ENCODE measurements at places on chromosomes 1 and 21.

DNA sequence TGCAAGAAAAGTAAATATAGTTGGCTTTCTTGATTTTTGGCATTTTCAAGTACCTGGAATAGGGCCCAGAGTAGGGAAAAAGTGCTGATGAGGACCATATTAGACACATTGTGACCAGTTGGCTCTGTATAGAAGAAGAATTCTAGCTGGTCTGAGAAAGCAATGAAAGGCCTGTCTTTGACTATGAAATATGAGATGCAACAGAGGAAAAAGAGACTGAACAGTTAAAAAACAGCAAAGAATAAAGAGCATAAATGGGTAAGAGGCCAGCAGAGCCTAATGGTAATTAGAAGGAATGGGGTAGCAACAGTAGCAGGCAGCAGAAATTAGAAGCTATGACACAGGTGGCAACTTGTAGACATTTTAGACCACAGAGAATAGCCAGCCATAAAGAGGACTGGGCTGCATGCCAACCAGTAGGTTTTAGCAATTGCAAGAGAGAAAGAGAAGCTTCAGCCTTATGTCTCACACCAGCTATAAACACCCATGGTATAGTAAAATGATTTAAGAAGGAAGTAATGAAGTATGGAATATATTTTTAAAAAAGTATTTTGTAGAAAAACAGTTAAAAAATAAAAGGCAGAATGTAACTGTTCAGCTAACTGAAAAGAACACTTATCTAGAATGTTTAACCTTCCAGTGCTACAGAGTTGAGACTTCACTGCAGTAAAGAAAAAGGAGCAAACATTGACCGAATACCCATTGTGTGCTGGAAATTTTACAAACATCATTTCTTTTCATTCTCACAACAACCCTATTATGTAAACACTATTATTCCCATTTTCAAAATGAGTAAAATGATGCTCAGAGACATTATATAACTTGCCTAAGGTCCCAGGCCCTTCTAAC, 114.1 kb downstream of the LHX4 start:
- peak; percentile 36 for DNase-seq

DNA sequence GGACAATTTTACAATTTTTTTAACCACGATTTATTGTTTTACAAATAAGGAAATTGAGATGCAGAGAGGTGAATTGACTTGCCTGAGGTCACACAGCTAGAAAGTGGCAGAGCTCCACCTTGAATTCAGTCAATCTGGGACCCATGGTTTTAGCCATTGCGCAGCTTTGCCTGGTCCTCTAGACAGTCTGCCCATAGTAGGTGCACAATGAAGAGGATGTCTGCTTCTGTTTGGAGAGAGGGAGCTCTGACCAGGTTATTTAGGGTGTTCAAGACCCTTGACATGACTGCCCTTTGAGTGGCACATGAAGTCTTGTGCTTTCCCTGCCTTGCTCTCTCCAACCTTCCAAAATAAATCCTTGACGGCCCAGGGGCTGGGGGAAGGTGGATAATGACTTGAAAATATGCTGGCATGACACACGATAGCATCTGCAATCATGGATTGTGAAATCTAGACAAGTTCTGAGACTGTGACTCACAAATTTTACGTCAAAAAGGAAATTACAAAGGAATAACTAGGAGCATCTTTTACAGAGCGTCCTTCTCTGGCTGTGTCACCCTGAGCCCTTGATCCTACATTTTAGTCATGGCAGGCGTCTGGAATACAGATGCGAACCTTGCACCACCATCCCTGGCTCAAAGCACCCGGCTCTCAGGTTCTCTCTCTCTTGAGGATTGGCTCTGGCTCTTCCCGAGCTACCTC, 26.2 kb upstream of the ID3 start:
- DNase-seq, result peak; percentile 98

- DNase-seq, result no peak
Observed at GRCh38 chr1:95953015-95953414, 719.0 kb downstream of the RWDD3 start.

GRCh38 chr1:164841702-164842465, 282.9 kb downstream of the PBX1 start:
- DNase-seq, result no peak

DNA sequence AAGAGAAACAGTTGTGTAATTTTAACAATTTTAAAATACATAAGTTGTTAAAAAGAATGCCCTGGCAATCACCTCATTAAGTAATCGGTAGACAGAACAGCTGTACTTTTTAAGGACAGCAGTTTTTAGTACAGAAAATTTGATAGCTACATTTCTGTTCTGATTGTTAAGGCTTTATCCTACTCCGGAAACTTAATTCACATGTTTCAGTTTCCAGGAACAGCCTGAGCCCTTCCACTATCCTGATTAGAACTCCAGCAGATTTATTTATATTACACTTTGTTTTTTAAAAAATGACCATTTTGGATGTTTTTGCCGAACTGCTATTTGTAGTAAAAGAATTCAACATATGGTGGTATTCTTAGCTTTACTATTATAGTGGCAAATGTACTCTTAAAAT, 8.7 kb downstream of the PRRC2C start:
- no peak for DNase-seq

DNA sequence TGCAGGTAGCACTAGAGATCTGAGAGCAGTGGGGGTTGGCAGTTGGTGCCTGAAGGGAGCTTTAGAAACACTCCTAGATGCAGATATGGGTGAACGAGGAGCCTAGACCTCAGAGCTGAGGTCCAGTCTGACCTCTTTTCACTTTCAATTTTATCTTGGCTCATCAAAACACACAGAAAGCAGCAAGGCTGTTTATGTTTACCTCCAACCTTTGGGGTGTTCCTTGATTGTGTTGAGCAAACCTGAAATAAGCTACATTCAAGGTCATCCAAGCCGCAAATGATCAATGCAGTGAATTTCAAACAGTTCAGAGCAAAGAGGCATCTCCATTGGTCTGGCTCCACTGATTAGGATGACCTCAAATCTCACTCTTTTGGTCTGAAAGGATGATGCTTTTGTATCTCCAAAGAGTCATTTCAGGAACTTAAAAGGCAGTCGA, 1.3 kb downstream of the LY9 start:
- no peak for DNase-seq

GRCh38 chr1:34928699-34929496, 552 bp downstream of the DLGAP3 start:
- DNase-seq, result no peak

GRCh38 chr1:157490467-157491165, 61.7 kb downstream of the FCRL5 start:
- peak; percentile 54 for DNase-seq

DNA sequence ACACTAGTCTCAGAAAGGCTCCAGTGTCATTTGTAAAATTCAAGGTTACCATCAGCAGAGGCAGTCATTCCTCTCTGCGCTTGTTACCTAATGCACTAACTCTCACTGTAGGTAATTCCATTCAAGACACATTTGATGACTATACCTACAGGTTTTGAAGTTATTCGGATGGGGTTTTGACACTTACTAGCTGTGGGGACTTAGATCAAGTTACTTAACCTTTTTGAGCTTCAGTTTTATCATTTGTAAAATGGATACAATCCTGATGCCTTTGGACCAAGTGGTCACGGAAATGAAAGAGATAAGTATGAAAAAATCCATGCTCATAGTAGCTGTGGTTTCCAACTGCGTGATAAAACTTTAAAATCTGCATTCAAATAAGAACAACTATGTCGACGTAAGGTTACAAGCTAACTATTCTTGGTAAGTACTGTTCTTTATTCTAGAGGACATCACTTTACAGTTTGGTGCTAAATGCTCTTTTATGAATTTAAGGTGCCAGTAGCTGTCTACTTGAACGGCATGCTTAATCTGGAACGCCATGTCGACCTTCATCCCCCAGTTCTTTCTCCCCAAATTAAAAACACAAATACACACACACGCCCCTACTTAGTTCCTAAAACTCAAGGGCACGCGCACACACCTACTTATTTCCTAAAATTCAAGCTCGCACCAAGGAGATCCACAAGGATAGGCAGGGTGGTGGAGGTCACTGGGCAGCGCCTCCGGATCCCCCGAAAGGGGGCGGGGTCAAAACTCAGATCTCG, 550 bp upstream of the NFYC start:
- DNase-seq, result no peak

- no peak for DNase-seq
Observed at GRCh38 chr1:63012339-63012738, 228.4 kb downstream of the ATG4C start.

- DNase-seq, result no peak
Observed at GRCh38 chr1:66243548-66244130, 290.3 kb upstream of the SGIP1 start.

DNA sequence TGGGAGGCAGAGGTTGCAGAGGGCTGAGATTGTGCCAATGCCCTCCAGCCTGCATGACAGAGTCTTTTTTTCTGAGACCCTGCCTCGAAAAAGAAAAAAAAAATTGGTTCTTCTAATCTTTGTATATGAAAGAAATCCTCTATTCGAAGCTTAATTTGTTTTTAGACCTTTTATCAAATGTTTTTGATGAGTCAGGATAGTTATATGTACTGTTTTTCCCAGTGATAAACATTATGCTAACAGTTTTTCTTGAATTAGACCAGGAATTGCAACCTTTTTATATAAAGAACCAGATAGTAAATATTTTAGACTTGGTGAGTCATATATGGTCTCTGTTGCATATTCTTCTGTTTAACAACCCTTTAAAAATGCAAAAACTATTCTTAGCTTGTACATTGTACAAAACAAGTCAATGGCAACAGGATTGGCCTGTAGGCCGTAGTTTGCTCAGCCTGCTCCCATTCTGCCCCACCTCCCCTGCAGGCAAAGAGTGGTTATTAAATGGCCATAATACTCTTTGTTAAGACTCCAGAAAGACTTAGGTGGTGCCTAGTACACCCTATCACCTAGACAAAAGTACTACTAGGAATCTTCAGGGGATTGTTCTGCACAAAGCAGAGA, 45.2 kb downstream of the LYST start:
- DNase-seq, result peak; percentile 91

DNA sequence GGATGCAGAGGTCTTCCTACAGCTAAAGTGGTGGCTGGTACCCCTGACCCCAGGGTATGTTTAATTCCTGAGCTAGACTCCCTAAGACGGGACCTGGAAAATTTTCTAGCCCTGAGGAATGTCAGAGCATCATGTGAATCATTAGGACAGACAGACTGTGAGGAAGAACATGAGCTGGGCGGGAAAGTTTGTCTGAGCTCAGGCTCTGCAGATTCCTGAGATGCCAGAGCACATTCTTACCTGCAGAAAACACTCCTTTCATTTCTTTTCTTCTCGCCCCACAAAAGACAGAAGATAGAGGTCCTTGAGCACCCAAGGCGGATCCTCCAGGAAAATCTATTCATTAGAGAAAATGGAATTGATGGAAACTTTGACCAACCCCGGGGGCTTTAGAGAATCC, 6.5 kb downstream of the CAPN2 start:
- no peak for DNase-seq

DNA sequence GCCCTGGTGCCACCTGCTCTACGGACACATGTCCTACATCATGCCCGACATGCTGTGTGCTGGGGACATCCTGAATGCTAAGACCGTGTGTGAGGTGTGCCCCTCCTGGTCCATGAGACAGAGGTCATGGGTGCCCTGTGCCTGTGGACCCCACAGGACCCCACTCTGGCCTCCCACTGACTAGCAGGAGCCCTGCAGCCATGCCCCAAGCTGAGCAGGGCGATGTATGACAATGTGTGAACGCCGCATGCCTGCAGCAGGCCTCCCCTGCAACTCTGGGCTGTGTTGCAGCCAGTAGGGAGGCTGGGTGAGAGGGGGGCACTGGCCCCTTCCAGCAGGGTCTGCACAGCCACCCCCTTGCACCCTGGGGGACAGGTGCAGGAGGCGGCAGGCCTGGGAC, 30.0 kb downstream of the PRSS38 start:
- no peak for DNase-seq

DNA sequence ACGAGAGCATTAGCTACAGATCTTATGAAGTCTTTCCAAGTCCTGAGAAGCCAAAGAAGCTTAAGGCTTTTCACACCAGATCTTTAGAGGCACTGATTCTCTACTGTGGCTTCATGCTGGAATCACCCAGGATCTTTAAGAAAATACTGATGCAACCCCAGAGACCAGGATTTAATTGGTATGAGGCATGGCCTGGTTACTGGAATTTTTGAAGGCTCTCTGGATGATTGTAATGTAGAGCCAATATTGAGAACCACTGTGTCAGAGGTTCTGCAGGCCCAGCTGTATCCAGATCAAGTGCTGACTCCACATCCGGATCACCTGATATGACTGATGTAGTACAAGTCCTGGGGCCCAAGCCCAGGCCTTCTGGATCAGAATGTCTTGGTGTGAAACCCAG, 105.7 kb downstream of the PLPPR5 start:
- DNase-seq, result peak; percentile 31

DNA sequence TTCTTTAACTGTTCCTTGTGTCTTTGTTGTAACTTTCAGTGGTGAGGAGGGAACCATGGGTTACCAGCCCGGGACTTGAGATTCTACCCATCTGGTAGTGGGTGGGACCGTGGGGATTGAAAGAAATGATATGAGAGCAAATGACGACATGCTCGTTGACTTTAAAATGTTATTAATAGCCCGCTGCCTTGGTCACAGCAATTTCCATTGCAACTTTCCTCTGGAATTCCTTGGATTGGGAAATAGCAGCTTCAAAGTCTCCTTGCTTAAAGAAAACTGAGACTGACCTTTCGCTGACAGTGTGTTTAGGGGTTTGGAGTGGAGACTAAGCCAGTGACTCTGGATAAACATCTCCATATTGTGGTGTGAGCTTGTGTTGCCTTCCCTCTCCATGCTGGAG, 44.2 kb upstream of the MARK1 start:
- no peak for DNase-seq

DNA sequence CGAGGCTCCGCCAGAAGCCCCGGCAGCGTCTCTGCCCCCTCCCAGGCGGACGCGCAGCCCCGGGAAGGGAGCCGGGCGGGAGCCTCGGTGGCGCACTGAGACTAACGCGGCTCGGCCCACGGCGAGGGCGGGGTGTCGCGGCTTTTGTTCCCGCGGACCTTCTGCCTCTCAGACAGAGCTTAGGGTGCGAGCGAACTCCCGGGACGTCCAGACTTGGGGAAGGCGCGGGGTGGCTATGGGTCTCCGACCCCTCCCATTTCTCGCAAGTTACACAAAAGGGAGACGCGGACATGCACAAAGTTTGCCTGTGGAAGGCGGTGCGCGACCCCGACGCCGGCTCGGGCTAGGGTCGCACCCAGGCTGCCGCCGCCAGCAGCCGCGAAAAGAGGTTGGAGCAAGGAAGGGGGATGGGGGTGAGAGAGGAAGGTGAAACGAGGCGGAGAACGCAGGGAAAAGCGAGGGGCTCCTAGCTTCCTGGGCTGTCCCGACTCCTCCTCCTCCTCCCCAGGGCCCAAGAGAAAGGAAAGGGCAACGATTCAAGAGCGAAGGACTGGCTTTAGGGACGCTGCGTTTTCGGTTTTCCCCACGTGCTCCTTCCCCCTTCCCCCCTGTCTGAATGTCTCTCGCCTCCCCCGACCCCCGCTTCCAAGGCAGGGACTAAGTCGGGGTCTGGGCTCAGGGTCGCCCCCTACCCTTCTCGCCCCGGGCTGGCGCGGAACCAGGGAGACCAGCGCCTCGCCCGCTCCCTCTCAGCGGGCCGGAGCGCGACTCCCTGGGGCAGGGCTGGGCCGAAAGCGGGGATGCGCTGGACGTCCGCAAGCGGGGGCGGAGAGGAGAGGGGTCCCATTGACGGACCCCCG, 729 bp downstream of the APP start:
- DNase-seq, result peak; percentile 39

GRCh38 chr1:73898540-73898939, 299.4 kb downstream of the LRRIQ3 start:
- DNase-seq, result no peak

GRCh38 chr1:244869364-244869827, 5.1 kb upstream of the HNRNPU start:
- DNase-seq, result no peak
